NCI-H146 (cell line): ENCODE measurements at places on chromosomes 5 and 9.

DNA sequence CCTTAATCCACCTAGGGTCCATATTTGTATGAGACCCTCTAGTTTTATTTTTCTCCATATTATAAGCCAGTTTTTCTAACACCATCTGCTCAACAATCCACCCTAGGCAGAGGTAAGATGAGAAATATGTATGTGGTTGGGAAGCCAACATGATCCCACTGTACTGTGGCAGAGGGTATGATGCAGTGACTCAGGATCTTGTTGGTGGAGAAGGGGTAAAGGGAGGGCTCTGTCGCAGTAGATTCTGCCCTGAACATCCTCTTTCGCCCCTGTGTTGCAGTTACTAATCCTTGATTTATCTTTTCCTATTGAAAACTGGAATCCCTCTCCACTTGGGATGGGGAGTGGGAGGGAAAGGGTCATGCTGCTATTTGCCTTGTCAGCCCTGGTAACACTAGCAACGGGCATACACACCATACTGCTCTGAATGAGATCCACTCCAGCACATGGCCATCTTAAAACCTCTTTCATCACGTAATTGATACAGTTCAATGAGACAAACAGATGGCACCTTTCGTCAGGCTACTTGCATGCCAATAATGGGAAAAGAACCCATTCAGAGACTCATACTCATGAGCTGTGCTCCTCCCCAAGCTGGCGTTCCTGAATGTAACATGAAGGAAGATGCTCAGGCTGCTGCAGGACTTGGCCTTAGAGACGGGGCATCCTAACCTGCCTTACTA lies 63.0 kb downstream of the ADAMTS12 start:
- no peak for DNase-seq

DNA sequence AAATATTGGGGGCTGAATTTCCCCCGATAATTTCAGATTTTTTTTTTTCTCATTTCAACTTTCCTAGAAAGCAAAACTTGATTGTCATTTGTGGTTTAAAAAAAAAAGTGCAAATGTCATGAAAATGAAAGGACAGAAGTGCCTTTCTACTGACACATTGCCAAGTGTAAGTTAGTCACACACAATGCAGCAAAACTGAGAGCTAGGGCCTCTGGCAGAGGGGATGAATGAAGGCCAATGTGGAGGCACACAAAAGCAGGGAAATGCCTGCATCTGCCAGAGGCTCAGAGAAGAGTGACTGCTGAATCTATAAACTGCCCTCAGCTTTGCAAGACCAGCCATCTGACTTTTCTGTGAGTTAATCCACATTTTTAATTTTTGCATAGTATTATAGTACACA lies 6.8 kb upstream of the IFNA5 start:
- DNase-seq = no peak

DNA sequence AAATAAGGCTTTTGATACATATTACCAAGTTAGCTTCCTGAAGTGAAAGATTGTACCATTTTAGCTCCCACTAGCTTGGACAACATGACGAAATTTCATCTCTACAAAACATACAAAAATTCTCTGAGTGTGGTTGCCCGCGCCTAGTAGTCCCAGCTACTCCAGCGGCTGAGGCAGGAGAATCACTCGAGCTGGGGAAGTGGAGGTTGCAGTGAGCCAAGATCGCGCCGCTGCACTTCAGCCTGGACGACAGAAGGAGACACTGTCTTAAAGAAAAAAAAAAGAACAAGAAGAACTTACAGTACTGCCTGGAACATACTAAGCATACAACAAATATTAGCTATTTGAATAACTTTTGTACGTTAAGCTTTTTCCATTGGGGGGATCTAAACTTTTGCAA lies 29.7 kb upstream of the NRG2 start:
- DNase-seq = no peak

DNA sequence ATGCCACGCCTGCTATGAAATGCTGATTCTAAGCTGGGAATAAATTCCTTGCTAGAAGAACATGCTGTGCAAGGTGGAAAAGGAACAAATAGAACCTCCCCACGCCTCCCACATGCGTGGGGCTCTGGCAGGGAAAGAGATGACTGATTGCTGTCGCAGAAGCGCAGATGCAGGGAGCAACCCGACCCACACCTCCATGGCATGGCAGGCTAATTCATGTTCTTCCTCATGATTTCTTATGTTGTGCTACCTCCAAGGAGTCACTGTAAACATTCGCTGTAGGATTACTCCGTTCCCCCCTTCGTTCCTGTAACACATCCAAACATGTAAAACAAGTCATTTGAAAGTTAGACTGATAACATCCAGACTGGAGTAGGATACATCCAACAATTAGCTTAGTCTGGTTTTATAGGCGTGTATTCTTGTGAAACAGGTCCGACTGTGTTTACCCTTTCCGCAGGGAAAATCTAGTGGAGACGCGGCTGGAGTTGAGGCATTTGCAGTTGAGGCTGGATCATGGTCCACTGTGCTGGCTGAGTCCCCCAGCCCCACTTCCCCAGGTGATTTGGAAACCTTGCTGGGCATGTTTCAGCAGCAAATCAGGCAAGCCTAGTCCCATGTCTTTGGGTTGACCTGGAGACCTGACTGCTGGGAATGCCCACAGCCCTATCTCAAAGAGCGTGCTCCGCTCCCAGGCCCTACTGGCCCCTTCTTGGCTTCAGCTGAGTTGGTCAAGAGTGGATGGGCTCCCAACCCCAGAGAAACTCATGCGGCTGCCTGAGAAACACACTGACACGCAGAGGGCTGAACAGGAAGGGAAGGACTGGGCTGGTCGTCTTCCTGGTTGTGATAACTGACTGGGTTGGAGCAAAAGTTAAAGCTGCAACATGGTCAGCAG lies 24.8 kb upstream of the ANKRD33B start:
- no peak for DNase-seq

GRCh38 chr9:122297512-122297911 lies 32.8 kb downstream of the MRRF start:
- no peak for DNase-seq

- no peak for DNase-seq
Observed at GRCh38 chr5:121668635-121669034, 183.0 kb upstream of the FTMT start.

DNA sequence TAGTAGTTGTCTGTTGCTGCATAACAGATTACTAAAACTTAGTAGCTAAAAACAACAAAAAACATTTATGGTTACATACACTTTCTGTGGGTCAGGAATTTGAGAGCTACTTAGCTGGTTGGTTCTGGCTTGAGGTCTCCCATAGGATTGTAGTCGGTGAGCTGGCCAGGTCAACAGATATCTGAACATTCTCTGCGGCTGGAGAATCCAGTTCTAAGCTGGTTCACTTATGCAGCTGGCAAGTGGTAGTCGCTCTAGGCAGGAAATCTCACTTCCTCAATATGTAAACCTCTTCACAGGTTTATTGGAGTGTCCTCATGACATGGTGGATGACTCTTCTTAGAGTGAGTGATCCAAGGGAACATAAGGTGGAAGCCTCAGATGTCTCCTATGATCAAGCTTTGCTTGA lies 65.7 kb upstream of the TNFAIP8 start:
- DNase-seq = no peak

DNA sequence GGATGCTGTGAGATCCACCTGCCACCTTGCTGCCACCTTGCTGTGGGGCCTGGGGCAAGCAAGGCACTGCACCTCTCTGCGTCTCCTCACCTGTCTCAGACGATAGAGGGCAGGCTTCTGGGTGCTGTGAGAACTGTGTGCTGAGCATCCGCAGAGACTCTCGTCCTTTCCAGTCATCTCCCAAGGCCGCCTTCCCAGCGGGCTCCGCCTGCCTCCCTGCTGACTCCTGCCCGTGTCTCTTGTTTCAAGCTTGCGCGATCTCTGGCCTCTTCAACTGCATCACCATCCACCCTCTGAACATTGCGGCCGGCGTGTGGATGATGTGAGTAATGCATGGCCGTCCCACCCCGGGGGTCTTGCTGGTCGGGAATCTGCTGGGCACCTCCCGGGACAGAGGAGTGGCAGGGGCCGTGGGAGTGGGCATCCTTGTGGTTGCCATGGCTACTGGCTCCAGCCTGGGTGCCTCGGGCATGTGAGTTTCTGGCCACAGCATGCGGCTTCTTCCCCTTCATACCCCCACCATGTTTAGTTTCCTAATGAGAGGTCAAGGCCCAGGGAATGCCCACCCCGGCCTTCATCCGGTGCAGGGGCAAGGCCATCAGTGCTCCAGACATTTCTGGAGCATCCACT lies 3.6 kb downstream of the CACFD1 start:
- no peak for DNase-seq

GRCh38 chr5:153623124-153623523 lies 132.7 kb downstream of the GRIA1 start:
- no peak for DNase-seq

- DNase-seq = no peak
Observed at GRCh38 chr9:124482431-124483031, 24.7 kb downstream of the NR5A1 start.

DNA sequence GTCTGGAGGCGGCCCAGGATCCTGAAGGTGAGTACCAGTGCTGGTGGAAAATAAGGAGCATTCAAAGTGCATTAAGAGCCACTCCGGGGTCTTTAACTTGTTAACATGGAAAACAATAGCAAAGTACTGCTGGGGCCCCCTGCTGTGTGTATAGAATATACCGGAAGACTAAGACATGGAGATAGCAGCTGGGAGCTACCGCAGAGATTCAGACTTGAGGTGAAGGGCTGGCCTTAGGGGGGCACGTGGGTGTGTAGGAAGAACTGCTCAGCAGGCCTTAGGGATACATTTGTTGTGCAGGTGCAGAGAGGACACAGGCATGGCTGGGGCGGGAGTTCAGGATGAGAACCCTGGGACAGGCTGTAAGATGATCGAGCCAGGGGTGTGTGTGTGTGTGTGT lies 1.2 kb upstream of the DMRT1 start:
- DNase-seq = no peak

DNA sequence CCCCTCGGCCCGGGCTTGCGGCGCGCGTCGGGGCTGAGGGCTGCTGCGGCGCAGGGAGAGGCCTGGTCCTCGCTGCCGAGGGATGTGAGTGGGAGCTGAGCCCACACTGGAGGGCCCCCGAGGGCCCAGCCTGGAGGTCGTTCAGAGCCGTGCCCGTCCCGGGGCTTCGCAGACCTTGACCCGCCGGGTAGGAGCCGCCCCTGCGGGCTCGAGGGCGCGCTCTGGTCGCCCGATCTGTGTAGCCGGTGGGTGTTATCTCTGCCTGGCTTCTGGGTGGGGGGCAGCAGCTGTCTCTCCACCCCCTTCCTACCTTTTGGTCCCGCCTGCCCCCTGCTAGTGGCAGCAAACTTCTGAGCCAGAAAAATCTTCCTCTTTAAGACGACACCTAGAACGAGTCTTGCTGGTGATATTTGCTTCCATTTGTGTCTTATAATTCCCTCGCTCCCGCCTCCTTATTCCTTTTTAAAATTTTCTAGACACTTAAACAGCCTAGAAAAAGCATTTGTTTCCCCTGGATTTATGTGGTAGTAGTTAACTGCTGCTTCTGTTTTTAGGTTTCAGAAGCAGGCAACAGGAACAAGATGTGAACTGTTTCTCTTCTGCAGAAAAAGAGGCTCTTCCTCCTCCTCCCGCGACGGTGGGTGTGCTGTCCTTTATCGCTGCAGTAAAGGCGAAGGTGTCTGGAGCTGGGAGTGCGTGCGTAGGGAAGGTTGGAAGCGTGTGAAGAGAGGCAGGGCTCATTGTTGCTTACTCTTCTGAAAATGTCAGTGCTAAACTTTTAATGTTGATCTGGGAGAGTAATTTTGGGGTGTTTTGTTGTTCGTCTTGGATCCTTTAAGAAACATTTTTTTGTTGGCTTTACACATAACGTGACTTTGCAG lies 554 bp downstream of the JAK2 start:
- DNase-seq = peak; percentile 47

DNA sequence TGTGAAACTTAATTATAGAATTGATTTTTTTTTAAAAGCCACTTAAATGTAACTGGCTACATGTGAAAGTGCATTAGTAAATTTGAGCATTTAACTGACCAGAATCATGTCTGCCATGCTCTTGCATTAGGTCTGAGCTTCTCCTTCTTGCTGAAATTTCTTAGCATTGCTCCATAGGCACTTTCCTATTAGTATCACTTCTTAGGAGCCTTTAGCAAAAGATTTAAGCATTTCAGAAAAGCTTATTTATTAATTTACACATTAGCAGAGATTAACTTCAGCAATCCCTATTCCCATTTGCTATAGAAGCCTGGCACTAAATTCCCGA lies 211.0 kb downstream of the SNX18 start:
- DNase-seq = no peak

GRCh38 chr5:81097713-81098112 lies 135.4 kb upstream of the CKMT2 start:
- DNase-seq = no peak

GRCh38 chr9:32677931-32678330 lies 42.5 kb upstream of the TAF1L start:
- DNase-seq = no peak

GRCh38 chr5:89105836-89106235 lies 222.9 kb upstream of the MEF2C start:
- DNase-seq = no peak

DNA sequence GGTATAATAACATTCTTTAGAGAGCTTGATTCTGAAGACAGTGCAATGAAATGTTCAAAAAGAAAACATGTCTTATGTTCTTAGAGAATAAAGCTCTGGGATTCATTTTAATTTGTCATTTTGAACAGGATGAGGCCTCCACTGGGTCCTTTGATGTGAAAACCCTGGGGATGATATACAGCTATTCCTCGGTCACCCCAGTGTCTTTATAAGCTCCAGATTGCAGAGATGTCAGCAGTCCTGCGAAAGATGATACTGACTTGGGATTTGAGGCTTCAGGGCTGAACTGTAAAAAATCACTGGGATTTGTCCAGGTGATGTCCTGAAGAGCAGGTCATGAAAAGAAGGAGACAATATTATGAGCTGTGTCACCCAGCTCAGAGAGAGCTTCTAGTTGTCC lies 529.7 kb upstream of the ZNF608 start:
- DNase-seq = no peak

DNA sequence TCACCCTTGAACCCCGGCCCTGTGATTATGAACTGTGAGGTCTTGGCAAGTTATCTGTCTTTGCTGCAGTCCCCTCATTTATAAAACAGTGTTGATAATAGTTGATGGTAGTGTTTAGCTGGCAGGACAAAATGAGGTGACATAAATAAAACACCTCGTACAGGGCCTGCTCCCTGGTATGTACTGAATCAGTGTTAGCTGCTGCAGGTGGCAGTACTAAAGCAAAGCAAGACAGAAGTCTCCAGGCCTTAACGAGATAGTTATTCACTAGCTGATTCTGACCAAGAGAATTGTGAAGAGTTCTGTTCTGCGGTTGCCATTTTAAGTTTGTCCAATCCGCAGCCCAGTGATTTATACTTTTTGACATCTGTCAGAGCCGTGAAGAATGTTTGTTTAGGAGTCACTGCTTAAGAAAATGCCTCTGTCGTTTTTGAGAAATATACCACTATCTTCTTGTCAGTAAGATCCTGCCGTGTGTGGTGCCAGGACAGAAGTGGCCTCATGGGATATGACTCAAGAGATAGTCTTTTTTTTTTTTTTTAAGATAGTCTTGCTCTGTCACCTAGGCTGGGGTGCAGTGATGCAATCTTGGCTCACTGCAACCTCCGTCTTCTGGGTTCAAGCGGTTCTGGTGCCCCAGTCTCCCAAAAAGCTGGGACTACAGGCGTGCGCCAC lies 75.9 kb downstream of the KDM4C start:
- DNase-seq = no peak

- DNase-seq = peak; percentile 78
Observed at GRCh38 chr5:113806250-113806649, 292.8 kb downstream of the YTHDC2 start.
